ENCODE measurements at places on chromosomes 2 and 18.

DNA sequence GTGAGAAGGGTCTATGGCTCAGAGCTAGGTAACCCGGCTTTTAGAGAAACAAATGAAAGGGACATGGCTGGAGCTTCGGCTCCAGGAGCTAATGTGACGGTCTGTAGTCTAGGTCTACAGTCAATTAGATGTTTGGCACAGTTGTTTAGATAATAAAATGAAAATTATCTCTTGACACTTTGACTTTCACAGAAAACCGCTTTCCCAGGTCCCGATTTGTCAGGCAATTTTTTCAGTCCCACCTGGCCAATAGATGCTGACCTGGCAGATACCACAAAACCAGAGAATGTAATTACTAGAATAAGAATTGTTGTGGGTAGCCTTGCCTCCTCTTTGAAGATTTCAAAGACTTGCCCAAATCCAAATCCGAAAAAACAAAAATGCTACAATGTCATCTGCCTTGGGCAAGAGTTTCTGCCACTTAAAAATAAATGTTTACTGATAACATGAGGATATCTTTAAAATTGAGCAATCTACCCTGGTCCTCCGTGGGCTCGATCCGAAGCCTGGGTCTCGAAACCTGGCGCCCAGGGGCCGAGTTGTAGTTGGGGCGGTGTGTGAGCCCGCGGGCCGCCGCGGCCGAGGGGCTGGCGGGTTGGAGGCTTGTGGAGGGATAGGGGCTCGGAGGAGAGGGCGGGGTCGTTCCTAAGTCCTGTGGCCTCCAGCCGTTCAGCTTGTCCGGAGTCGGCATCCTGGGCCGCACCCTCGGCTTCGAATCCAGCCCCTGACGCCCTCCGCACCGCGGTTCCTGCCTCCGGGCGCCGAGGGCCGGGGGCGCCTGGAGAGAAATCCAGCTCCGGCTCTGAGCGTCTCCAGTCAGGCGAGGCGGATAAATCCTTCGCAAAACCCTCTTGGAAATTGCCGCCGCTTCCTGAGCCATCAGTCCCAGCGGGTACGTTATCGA, 2.3 kb downstream of the EMX1 start:
- DNase-seq, result no peak

DNA sequence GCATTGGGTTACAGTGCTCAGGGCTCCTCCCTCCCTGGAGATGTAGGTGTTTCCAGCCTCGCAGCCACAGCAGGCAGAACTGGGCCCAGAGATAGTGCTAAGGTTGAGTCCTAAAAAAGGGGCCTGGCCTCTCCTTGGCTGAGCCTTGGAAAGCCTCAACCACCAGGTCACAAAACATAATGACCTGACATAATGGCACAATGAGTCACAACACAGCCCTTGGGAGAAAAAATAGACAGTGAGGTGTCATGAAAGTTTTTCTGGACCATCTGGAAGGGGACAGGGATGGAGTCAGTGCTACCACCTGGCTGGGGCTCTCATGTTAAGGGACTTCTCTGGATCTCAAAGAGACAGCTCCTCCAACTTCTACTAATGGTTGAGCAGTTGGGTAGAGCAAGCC, 92.4 kb upstream of the LCLAT1 start:
- DNase-seq, result no peak

GRCh38 chr18:46152808-46153617, 48.8 kb downstream of the HAUS1 start:
- no peak for DNase-seq

DNA sequence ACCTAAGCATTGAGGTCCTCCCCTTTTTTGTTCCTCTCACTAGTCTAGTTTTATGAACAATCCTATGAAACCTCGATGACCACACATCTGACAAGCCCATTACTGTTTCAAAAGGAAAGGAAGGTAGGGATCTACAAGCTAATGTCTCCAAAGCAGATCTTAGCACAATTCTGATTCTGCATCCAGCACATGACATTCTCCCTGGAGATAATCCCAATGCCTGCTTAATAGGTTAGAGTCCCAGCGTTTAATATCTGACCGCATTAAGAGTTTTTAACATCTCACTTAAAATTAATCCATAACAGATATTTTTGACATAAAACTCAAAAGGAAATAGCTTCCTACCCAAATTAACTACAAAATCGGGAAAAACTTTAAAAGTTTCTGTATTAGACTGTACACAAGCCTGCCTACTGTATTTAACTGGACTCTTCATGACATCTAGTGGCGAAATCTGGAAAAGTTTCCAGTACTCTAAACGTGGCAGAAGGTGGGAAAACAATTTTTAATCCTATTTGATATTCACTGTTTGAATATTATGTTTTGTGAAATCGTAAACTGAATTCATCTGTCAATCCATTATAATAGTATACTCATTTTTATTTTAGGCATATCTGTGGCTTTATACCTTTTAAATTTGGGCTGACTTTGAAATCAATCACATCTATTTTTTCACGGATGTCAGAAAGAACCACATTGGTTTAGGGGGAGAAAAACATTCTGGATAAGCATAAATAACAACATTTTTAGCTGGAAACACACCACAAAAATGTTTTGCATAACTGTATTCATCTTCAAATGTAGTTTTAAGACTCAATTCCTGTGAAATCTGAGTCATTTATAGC, 62.4 kb downstream of the TXNL1 start:
- no peak for DNase-seq

- no peak for DNase-seq
These were observed 23.6 kb downstream of the CPO start for GRCh38 chr2:206962966-206963365.

GRCh38 chr2:44620189-44620990, 258.6 kb downstream of the CAMKMT start:
- no peak for DNase-seq

DNA sequence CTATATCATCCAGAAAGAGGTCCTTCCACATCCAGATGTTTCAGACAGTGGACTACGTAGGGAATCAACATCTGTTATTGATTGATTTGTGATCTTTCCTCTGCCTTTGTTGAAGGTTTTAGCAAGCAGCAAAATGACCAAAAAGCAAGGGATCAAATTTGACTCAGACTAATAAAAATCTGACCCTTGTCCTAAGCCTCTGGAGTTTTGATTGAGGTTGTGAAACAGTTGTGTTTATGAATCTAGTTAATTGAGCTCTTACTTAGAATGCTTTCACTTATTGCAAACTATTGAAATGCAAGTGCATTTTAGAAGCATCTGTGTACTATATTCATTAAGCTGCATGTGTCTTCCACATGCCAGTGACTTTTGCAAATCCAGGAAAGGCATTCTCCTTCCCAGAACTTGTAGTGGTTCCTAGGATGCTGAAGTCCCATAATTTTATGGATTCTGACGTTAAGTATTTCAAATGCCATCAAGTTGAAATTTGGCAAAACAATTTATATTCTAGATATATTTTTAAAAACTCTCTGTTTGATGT, 116.0 kb downstream of the MTX2 start:
- DNase-seq, result no peak

DNA sequence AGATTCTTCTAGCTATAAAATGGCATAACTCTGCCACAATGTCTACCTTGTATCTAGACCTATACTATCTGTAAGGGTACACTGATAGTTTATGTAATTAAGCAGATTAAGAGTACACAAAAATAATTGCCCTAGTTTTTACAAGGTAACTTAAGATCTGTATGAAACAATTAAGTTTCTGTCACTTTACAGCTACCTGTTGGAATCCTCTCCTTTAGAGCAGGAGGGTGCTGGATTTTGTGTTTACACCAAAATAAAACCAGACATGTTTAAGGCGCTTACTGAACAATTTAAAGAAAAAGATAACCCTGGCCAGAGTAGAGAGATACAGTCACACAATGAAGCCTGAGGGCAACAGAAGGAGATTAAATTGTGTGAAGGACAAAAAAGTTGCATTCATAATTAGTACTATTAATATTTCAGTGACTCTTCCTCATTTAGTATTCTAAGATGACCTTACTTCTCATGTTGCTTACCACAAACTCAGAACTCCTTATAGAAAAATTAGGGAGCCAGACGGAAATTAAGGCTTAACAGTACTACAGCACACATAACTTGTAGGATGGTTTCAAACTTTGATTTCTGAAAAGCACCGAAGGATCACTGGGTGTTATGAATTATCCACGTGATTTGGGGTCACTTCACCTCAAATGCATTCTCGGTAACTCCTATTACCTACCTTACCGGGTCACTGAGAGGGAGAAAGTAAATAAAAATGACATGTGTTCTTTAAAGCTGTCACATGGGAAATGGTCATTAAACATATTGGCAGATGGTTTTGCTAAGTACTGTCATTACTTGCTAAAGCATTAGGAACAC, 1.0 kb downstream of the DARS1 start:
- DNase-seq, result no peak

DNA sequence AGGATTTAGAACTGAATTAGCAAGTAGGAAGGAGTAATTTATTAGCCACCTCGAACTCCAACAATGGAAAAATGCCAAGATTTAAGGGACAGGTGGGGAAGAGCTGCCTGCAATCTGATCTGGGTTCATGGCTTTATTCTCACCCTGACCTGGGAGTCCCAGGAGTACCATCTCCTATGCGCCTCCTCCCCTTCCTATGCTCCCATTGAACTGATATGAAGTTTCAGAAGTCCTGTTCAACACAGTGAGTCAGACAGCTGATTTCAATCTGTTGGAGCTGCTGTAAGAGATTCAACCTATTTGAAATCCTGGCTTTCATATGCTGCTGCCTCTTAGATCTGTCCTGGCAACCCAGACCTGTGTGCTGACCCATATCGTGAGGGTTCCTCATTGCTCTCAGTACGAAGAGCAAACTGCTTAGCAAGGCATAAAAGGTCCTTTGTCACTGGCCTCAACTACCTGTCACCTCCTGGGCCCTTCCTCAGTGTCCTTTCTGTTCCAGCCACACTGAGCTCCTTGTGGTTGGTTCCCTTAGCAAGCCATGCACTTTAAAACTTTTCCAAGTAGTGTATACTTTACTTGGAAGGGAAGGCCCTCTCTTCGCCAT, 15.9 kb upstream of the CD28 start:
- no peak for DNase-seq

DNA sequence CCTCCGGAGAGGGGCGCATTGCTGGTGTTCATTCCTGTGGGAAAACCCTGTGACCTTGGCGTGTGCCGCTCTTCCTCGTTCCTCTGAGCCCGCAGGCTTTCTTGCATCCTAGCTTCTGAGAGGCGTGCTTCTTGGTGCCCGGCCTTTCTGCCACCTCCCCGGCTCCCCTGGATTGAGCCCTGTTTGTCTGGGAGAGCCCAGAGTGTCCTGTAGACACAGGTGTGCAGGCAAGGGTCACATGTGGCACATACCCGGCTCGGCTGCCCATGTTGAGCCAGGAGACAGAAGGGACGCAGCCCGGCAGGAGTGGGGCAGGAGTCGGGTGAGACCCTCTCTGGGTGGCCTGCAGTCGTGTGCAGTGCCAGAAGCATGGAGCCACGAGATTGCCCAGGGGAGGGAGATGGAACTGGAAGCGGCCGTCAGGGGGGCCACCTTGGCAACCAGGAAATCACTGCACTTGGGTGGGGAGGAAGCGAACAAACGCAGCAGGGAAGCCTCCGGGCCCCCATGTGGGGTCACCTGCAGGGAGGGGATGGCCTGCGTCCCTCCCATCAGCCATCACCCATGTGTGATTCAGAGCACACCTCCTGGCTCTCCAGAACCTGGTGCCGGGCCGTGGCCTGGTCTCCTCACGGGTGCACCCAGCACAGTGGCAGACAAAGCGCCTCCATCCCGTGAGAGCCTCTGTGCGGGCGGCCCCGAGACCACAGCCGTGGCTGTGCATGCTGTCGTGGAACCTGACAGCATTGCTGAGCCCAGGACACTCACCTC, 92.9 kb downstream of the SH3BP4 start:
- DNase-seq, result no peak

GRCh38 chr18:65439188-65439587, 311.6 kb upstream of the CDH7 start:
- no peak for DNase-seq

DNA sequence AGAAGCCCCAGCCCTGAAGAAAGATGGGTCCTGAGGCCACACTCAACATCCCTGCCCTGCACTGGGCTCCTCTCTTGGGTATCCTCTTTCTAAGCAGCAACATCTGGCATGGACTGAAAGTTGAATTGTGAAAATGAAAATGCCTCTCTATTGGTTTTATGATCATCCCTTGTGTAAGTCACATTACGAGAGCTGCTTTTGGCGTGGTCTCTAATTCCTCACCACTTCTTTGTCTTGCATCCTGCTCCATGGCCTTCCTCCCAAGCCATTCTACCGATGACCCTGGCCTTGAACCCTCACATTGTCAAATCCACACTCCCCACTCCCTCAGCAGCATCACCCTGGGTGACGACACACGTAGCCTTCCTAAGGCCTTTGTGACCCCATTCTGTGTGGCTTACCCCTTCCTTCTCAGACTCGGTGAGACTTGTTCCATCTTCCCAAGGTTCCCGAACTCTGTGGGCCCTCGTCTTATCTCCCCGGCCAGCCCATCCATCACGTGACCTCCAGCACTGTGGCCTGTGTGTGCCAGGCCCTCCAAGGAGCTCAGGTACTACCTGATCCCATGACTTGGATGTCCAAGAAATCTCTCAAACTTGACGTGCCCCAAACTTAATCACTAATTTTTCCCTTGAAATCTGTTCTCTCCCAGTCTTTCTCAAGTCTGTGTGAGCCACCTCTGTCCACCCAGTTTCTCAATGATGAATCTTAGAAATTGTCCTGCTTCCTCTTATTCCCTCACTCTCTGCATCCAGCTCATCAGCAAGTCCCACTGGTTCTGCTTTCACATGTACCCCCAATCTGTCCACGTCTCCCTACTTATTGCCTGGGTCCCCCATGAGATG, 194.7 kb upstream of the HS6ST1 start:
- DNase-seq, result no peak

GRCh38 chr2:99259465-99259864, 4.0 kb upstream of the LYG2 start:
- no peak for DNase-seq

GRCh38 chr2:180705122-180705521, 275.3 kb upstream of the UBE2E3 start:
- no peak for DNase-seq

DNA sequence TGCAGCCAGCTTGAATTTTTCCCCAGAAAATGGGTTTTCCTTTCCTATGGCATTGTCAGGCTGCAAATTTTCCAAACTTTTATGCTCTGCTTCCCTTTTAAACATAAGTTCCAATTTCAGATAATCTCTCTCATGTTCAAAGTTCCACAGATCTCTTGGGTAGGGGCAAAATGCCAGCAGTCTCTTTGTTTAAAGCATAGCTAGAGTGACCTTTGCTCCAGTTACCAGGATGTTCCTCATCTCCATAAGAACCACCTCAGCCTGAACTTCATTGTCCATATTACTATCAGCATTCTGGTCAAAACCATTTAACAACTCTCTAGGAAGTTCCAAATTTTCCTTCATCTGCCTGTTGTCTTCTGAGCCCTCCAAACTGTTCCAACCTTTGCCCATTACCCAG, 68.3 kb downstream of the SGPP2 start:
- no peak for DNase-seq

- no peak for DNase-seq
These were observed 13.5 kb downstream of the GPR39 start for GRCh38 chr2:132429941-132430573.

DNA sequence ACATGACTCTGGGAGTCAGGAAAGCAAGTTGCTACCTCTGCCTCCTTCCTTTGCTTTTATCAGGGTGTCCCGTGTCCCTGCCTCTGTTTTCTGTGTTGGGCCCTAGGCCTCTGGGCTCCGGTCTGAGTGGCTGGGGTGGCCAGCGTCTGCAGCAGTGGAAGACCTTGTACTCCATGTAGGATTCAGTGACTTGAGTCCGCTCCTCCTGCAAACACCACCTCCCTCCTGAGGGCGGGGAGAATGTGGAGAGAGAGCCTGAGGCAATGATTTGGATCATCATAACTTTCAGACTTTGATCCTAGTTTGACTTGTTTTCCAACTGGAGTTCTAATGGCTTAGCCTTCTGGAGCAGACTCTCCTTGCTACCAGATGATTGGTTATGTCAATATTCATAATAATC, 30.8 kb downstream of the ATP6V1C2 start:
- DNase-seq, result no peak

- no peak for DNase-seq
These were observed 1.1 kb upstream of the RNU4ATAC start for GRCh38 chr2:121529439-121530211.
